ENCODE measurements at places on chromosomes 1 and 21.
A peak's percentile ranks its signal among the peaks of the same experiment; 100 is the strongest.

DNA sequence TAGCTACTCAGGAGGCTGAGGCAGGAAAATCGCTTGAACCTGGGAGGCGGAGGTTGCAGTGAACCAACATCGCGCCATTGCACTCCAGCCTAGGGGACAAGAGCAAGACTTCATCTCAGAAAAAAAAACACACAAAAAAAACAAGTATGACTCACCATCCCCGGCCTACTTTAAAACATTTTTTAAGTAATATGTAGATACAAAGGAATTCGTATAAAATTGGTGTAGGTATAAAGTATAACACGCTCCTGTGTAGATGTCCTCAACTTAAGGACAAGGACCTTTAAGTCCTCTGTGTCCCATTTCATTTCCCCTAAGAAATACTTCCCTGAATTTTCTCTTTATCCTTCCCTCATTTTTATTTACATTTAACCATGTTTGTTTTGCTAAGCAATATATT lies 73.4 kb upstream of the PKN2 start:
- DNase-seq: no peak

DNA sequence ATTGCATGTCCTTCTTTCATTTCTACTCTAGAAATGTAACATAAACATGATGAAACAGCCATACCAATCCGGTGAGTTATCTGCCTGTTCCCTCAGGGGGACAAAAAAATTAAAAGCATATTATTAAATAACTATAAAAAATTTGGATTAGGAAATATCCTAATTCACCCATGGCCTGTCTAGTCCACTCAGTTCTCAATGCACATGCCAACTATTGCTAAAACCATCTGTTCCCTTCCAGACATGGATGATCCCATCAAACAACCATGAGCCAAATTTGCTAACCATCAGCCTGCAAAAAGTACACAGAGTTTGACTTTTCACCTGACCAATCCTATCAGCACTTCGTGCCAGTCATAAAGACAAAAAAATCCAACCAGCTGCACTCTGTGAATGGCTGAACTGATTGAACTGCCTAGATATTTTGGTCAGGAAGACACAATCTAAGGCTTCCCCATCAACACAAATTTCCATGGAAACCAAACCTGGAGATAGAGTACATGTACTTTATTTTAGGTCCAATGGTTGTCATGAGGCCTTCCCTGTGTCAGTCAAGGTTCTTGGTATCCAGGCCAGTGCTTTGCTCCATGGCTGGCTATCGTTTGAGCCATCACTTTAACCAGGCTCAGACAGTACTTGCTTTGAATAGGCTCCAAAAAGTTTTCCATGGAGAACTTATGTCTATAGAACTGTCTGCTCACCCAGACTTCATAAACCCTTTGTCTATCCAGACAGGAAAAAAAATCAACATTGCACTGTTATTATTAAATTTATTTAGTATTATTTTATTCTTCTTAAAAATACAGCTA lies 570.8 kb downstream of the LTN1 start:
- no peak for DNase-seq

DNA sequence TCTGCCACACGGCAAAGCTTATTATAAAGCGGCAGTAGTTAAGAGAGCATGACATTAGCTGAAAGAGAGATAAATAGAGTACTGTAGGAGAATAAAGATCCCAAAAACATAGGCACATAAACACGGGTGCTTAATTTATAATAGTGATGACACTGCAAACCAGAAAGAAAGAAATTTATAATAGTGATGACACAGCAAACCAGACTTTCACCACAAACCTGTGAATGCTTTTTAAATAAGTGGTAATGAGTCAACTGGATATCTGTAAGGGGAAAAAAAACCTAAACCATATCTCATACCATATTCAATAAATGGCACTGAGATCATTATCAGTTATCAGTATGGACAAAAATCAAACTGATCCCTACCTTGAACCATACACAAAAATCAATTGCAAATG lies 25.5 kb downstream of the USP1 start:
- no peak for DNase-seq

- no peak for DNase-seq
These were observed 5.1 kb downstream of the SRSF4 start for GRCh38 chr1:29176576-29176975.

DNA sequence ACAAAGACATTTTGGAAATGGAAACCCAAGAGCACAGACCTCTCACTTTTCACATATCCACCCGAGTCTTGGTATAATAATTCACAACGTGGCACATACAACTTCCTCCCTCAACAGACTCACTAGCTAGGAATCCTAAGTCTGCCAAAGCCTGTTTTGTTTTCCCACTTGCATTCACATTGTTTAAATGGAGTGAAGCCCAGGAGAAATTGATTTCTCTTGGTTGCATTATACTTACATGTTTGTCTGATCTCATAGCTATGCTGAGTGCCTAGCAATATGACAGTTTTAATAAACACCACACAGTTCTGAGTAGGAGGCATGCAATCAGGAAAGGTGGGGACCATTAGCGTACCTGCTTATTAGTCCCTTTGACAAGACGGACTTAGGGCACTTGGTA lies 348.6 kb upstream of the ADGRL4 start:
- DNase-seq: no peak

DNA sequence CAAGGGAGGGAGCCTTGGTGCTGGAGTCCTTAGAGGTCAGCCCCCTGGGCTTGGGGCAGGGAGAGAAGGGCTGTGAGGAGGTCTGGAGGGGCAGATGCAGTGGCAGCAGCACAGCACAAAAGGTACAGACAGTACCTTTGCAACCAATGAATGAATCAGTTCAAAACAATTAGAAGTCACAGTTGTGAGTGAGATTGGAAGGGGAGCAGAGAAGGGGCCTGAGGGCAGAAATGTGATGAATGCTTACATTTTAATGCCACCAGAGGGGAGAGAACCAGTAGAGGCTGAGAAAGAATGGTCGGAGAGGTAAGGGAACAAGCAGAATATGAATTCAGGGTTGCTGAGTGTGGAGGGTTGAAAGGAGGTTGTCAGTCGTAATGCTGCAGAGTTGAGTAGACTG lies 24.2 kb downstream of the CAMTA1 start:
- DNase-seq: no peak

- peak; percentile 35 for DNase-seq
These were observed 570 bp upstream of the PEX10 start for GRCh38 chr1:2412773-2413494.

GRCh38 chr1:177959811-177960515 lies 9.9 kb downstream of the SEC16B start:
- DNase-seq: no peak
